Stimulated activated CD4-positive, alpha-beta T cell treated with anti-CD3 and anti-CD28 coated beads, Interleukin-15, amount 100 ng/mL, for 48 hours (primary cell): ENCODE measurements at places on chromosomes 13 and 19.

- DNase-seq: no peak
Measured at GRCh38 chr19:8611877-8612806, 1.6 kb upstream of the ADAMTS10 start.

- no peak for DNase-seq
Measured at GRCh38 chr19:18107235-18107634, 9.7 kb downstream of the MAST3 start.

GRCh38 chr19:7832009-7832408 lies 2.0 kb downstream of the EVI5L start:
- no peak for DNase-seq

DNA sequence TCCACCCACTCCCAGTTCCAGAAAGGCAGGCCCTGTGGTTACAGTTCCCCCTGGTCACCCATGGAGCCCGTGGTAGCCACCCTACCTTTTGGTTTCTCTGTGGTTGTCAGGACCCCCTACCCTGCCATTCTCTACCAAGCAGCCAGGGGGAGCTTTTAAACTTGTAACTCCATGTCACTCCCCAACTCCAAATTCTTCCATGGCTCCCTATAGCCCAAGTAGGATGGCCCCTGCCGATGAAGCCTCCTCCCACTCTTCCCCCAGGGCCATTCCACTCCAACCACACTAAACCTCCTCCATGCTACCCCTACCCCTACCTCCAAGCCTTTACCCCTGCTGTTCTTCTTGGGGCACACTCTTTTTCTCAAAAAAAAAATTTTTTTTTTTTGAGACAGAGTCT lies 2.2 kb downstream of the S1PR2 start:
- DNase-seq: no peak

DNA sequence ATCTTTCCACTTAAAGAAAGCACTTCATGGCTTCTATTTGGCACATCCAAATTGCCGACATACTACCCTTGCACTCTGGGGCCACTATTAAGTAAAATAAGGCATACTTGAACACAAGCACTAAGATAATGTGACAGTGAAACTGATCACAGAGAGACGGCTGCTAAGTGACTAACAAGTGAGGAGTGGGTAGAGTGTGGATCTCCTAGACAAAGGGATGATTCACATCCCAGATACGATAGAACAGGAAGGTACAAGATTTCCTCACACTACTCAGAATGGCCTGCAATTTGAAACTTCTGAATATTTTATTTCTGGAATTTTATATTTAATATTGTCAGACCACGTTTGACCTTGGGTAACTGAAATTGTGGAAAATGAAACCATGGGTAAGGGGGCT lies 1721.8 kb upstream of the SPRY2 start:
- DNase-seq: no peak

- no peak for DNase-seq
Measured at GRCh38 chr19:18496980-18497256, 25.0 kb downstream of the ELL start.

- DNase-seq: no peak
Measured at GRCh38 chr13:43299374-43299773, 276.0 kb downstream of the DNAJC15 start.

DNA sequence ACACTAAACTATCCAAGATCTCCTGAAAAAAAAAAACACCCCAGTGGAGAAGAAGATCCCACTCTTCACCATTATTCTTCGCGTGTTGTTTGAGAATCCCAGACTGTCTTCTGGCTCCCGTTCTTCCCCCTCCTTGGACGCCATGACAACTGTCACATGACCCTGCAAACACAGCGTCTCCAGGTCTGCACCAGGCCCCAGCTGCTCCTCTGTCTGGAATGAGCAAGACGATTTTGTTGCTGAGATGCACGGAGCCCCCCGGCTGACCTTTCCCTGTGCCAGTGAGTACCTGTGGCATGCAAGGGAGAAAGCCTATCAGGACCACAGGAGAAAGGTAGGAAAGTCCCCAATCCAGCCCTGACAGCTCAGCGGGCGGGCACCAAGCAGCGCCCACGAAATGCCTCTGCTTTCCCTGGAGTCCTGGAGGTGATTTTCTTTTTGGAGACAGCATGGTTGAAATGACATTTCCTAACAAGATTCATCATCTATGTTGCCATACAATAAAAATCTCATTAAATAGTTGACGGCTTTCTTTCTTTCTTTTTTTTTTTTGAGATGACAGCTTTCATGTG lies at the start of gene CFAP97D2:
CFAP97D2 (plus strand) TSS at position 171 of the 572 bp plus-strand sequence; CDS start at position 245, 74 bp downstream.
- DNase-seq: no peak

GRCh38 chr13:59304596-59304995 lies 859.1 kb downstream of the DIAPH3 start:
- DNase-seq: no peak

DNA sequence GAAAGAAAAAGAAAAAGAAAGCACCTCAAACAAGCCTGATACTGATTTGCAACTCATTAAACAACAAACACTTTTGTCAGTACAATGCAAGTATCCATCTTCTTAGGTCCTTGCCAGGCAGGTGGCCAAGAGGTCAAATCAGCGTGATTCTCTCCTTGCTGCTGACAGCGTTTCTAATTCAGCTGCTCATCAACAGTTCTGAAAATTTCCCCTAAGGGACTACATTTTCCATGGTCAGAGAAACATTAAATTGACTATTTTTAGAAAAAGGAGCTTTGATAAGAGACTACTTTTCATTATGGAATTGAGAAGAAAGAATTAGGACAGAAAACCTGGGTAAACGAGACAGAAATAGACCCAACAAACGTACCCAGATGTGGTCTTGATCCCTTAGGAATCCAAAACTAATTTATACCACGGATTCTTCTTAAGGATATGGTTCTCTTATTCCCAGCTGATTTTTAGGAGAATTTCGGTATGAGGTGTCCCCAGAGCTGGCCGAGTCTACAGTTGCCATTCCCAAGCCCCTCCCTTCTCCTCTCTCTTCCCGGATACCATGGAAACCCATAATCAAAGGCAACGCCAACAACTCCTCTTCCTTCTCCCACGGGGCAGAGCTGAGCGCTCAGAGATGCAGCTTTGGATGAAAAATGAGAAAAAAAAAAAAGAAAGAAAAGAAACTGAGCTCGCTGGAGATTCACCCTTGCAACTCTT lies 29.5 kb upstream of the CEBPG start:
- DNase-seq: no peak

DNA sequence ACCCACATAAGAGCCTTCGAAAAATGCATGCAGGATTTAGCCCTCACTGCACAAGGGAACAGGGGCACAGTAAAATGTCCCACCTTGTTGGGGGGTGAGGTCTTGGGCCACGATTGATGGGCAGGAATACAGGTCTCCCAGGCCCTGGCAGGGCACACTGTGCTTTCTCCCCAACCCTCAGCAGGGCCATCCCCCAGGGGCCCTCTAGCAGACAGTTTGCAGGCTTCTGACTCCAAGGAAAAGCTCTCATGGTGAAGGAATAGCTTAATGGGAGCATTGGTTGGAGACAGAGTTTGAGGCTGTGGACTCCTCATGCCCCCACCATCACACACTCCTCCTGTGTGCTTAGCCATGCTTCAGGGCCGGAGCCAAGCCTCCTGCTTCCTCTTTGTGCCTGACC lies 484.6 kb downstream of the ZNF536 start:
- no peak for DNase-seq

DNA sequence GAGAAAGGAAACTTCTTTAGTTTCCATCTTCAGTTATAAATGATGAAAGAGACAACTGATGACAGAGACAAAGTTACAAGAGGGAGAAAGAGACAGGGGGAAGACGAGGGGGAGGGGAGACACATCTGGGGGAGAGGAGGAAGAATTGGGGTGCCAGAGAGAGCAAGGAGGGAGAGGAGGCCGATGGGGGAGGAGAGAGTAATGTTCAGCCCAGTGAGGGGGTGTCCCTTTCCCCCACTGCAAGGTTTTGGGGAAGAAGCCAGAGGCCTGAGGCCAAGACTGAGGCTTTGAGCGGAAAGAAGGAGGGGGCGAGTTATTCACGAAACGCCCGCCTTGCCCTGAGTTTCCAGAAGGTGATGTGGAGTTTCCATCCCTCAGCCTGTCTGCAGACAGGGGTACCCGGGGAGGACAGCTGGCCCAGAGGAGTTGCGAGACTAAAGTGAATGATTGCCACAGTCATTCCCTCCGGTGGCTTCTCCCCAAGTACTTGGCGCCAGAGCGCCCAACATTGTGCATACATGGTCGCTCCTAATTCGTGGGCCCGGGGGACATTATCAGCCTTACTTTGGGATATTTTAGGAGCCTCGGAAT lies 558 bp upstream of the PPAN start:
- DNase-seq: peak; percentile 80
